Ovary (tissue), 10 donors: ENCODE measurements at places on chromosomes 5 and 9. TPM values are rescaled to one million over a fixed set of nuclear protein-coding genes. Genes with fewer than 3 reads are reported as not detected.

- DNase-seq = no peak
Measured at GRCh38 chr5:92543201-92543600, 1037.8 kb downstream of the NR2F1-AS1 start.

DNA sequence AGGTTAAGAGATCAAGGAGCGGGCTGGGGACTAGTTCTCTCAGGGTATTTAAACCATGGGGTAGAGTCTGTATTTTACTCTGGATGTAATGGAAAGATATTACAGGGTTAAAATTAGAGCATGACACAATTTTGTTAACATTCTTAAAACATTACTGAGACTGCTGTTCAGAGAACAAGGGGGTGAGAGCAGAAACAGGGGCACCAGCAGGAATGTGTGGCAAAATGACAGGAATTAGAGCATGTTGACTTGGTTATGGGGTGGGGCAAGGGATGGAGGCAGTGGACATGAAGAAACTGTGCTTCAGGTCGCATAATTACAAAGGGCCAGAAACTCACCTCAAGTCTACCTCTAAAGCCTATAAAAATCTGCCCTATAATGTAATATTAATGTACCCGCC lies 75.0 kb downstream of the TMEM232 start:
- no peak for DNase-seq

GRCh38 chr9:129007035-129007765 lies 20.9 kb downstream of the SH3GLB2 start:
- DNase-seq = peak; percentile 63

- DNase-seq = peak; percentile 36
Measured at GRCh38 chr5:56815658-56816545, 553 bp downstream of the MAP3K1 start.

The SMIM15 gene
- 59.3 TPM for total RNA-seq

- DNase-seq = no peak
Measured at GRCh38 chr5:153209016-153209415, 281.5 kb upstream of the GRIA1 start.

The SLC46A2 gene
- not detected for total RNA-seq

The FGF18 gene
- total RNA-seq = 0.38 TPM

The NEURL1B gene
- 38.3 TPM for total RNA-seq

DNA sequence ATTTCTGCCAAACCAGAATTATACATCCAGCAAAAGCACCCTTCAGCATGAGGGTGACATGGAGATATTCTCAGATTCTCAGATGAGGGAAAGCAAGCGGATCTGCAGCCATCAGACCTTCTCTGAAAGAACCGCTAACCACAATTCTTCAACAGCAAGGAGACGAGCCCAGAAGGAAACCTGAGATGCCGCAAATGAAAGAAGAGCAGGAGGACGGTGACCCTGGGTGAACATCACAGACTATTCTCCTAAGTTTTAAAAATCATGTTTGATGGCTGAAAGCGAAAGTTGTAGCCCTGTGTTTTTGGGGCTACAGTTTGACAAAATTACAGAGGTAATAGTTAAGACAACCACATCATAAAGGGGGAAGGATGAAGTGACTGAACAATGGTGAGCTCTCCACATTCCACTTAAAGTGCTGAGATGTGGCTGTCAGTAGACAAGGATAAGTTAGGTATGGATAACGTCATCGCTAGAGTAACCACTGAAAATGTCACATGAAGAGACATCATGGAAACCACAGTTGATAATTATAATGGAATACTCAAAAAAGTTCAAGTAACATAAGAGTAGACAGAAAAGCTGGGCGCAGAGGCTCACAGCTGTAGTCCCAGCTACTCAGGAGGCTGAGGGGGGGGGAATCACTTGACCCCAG lies 31.5 kb upstream of the NSMF start:
- no peak for DNase-seq

- no peak for DNase-seq
Measured at GRCh38 chr5:1908931-1909330, 26.2 kb upstream of the IRX4 start.
